Activated CD4-positive, alpha-beta T cell treated with anti-CD3 and anti-CD28 coated beads, Interleukin-2, amount 50 U/mL, for 4 hours (primary cell): ENCODE measurements at places on chromosomes 5 and 9.

DNA sequence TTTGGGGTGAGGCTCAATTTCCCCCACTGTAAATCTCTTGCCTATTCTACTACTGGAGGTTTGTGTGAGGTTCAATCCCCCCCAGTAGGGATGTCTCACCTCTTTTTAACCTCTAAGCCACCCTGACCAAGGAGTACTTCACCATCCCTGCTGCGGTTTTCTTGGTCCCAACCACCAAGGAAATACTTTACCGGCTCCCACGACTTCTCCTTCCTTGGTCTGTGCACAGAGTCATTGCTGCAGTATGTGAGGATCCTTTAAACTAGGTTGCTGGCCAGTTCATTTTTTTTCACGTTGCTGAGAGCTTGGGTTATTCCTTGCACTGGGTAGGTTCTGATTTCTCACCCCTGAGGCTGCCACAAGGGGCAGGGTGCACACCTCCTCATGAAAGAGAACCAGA is 22.5 kb upstream of the HMGCS1 start:
- no peak for DNase-seq

GRCh38 chr5:151900891-151901290 is 23.8 kb downstream of the GLRA1 start:
- DNase-seq = no peak

DNA sequence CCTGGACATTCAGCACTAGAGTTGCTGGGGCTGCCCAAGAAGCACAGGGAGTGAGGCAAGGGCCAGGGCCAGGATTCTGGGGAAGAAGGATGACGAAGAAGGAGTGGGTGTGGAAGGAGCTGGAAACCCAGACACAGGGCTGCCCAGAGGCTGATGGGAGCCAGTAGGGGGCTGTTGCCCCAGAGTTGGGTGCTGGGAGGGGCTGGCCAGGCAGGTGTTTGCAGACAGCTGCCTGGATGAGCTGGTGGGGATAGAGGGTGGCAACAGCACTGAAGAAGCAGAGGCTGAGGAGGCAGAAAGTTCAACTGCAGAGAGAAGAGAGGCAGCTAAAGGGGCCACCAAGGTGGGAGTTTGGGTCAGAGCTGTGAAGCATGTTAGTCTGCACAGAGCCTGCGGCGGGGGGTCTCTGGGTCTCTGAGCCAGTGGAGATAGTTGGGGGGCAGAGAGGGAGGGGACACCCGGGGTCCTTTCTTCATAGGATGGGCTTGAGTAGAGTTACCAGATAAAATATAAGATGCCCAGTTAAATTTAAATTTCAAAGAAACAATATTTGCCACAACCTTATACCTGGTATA is 2.5 kb upstream of the AQP7 start:
- DNase-seq = no peak

- no peak for DNase-seq
These were observed 603.6 kb downstream of the PSAT1 start for GRCh38 chr9:78900500-78900899.

- DNase-seq = no peak
These were observed 48.1 kb downstream of the FNBP1 start for GRCh38 chr9:129994882-129995281.

DNA sequence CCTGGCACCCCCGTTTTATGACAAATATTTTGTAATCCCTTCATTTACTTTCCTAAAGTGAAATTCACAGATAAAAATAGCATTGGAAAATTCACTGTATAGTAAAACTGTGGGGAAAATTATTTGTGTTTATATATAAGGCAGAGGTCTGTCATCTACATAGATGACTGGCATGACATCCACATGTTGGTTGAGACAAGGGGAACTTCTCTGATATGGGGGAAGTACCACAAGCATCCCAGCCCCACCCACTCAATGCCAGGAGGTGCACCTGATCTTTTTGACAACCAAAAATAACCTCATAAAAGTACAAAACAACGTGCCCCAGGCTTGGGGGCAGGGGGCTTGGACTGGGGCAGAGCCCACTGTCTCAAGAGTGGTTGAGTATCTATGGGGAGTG is 6.3 kb upstream of the TDRD7 start:
- DNase-seq = no peak

DNA sequence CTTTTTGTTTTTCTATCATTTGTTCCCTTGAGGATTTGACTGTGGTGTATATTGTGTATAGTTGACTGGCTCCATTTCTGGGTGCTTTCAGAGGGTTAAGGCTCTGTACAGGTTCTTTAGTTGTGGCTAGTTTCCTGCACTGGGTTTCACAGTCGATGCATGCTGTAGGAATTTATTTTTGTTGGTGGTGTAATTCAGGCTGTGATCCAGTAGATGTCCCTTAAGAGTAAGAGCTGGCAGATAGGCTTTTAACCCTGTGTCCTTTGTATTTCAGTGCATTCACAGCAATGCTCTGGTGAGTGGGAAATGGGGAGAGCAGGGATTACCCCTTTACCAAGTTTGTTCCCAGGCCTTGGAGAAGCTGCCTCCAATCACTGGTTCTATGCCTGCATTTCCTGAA is 112.9 kb downstream of the SPATA31D1 start:
- no peak for DNase-seq

- no peak for DNase-seq
These were observed 329.8 kb downstream of the TAF11L14 start for GRCh38 chr5:17964067-17964466.

- no peak for DNase-seq
These were observed 10.1 kb upstream of the ZNF484 start for GRCh38 chr9:92887880-92888338.

DNA sequence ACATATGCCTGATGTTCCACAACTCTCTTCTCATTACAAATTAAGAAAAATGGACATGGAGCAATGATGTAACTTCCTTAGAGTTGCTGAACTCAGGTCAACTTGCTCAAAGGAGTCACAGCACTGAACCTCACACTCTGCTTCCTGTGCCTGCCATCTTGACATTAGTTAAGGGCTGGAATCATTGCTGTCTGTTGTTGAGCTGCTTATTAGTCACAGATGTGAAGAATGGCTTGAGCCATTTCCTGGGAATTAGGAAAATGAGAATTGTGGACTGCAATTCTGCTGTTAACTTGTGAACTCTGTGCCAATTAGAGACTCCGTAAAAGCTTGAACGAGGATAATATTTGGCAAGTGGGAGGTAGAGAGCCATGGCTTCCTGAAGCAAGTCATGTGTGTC is 212.0 kb downstream of the ADAMTS12 start:
- DNase-seq = no peak

DNA sequence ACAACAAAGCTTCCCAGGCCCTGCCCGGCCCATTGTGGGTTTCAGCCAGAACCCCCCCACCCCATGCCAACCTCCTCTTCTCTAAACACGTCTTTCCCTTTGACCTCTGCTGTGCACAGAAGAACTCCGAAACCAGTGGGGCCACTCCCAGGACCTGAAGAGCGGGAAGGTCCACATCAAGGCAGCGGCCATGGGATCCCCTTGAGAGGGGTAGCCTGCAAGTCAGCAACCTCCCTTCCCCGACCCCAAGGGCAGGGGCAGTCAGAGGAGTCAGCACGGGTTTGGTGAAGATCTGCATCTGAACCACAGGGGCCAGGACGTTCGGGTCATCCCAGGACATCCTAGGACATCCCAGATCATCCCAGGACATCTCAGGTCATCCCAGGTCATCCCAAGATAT is 379.9 kb upstream of the IRX4 start:
- no peak for DNase-seq
